Activated CD8-positive, alpha-beta memory T cell treated with anti-CD3 and anti-CD28 coated beads for 1 hour (primary cell): ENCODE measurements at places on chromosomes 2 and 18.

- DNase-seq, result no peak
These were observed 22.2 kb downstream of the FAM110C start for GRCh38 chr2:24107-24506.

- DNase-seq, result no peak
These were observed 248.9 kb downstream of the TCF4 start for GRCh38 chr18:55338978-55339650.

DNA sequence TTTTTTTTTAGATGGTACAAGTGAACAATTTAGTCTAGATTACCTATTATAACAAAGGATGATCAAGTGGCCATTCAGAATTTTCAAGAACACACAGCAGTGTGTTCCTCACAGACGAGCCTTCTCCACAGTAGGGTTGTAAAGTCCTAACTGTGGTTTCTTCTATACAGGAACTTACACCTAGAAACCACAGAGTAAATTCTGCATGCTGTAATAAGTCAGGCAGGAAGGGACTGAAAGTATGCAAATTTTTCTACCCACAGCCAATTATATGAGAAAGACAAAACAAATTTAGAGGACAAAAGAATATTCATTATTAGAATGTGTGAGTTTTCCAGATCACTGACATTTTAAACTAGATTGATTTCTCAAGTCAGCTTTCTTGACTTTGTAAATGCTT, 99.5 kb downstream of the RBMS1 start:
- DNase-seq, result no peak

DNA sequence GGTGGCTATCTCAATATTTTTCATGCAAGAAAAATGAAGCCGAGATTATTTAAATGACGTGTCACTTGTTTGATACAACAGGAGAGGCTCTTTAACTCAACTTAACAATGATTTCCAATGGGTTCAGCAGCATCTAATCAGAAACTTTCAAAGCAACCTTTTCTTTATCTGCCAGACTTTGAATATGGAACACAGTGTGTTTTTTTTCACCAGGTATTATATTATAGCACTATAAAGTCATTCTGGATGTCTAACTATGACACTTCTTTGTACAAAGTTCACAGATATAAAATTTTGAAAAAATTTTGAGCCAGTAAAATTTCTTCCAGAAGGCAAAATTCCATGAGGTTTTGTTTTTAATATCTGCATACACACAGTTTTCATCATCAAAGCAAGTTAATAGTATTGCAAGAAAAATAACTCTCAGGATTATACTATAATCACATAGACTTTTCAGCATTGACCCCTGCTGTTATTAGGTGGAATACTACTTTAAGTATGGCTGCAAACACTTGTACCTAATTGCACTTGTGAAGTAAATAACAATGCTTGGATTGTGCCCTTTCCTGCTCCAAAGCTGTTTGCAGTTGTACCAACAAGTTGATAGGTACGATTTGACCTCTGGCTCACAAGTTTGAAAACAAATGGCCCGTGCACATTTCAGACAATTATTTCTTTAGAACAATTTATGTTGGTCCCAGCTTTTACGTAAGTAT, 44.0 kb upstream of the DSG1 start:
- no peak for DNase-seq

DNA sequence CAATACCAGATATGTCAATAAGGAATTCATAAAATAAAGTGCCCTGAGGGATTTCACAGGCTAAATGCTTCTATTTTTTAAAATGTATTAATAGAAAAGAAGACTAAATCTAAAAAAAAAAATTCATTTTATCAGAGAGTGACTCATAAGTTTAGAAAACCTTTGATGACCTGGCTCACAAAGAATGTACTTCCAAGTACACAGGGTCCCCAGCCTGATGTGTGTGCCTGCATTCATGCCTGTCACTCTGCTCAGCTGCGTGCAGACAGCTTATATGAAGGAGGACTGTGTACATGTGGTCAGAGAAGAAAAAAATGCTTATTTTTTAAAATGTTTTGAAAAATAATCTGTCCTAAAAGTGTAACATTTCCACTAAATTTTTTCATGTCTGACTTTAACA, 3.0 kb upstream of the CPS1 start:
- no peak for DNase-seq

- DNase-seq, result no peak
These were observed 53.4 kb downstream of the SLC4A10 start for GRCh38 chr2:161677634-161678033.

DNA sequence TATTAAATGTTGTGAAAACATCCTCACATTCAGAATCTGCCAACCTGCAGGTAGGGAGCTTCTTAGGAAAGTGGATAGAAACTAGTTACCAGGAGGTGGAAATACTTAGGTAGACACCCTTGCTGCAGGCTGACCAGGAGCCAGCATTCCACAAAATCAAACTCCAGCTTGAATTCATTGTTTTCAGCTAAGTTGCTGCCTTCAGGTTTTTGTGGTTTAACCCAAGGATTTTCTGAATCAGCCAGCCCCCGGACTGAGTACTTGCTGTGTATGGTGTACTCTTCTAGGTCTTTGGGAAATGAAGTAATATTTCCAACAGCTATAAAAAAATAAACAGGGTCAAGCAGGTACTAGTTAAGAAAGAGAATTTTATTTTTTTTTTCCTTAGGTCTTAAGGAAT, 192.1 kb upstream of the CHST9 start:
- no peak for DNase-seq

- DNase-seq, result no peak
These were observed 151.1 kb downstream of the MBP start for GRCh38 chr18:76981396-76981968.
